HCEC 1CT (cell line): ENCODE measurements at places on chromosomes 5 and 9.

DNA sequence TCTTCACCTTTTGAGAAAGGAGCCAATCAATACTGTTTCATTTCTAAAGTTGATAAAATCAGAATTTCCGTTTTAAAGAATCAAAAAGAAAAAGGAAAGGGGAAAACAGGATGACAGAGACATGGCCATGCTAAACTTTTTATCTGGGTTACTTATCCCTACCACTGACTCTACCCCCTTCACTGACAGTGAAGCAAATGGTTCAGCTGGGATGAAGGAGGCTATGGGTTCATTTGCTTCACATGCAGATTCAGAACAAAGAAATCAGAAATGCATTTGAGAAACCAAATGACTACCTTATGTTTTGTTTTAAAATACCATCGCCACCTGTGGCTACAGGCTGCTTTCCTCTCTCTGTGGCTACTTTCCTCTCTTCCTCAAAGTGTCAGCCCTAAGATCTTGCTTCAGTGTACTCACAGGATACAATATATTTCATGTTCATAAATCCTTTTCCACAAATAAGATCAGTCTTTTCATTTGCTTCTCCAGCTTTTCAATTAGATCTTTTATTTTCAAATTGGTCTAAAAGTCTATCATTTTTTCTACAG, 53.3 kb downstream of the LPAR1 start:
- DNase-seq, result no peak

- no peak for DNase-seq
Observed at GRCh38 chr9:124455820-124456219, 5.6 kb downstream of the ADGRD2 start.

GRCh38 chr5:131496400-131496713, 138.7 kb downstream of the RAPGEF6 start:
- DNase-seq, result no peak

GRCh38 chr5:88826646-88827585, 56.1 kb downstream of the MEF2C start:
- peak; percentile 40 for DNase-seq

DNA sequence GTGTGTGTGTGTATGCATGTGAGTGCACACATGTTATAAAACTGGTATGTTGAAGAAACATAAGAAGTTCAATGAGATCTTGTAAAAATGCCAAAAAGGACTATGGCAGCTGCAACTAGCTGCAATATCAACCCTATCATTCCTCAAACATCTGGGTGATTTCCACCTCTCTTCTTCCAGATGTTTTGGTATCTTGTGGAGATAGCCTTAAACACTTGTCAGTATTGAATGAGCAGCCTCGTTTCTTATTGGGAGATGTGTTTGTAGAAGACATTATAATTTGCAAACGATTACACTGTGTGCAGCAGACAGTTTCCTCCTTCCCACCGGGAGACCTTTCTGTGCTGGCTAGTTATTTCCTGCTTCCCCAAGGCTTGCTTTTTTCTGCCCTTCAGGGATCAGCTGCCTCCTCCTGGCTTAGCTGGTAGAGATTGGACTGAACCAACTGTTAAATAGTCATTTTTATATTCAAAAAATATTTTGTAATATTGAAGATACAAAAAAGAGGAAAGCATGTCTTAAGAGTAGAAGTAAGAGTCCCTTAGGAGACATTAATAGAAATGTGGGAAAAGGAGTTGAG, 168.4 kb upstream of the MPDZ start:
- DNase-seq, result no peak

- DNase-seq, result no peak
Observed at GRCh38 chr5:162990856-162991497, 446.4 kb upstream of the CCNG1 start.

DNA sequence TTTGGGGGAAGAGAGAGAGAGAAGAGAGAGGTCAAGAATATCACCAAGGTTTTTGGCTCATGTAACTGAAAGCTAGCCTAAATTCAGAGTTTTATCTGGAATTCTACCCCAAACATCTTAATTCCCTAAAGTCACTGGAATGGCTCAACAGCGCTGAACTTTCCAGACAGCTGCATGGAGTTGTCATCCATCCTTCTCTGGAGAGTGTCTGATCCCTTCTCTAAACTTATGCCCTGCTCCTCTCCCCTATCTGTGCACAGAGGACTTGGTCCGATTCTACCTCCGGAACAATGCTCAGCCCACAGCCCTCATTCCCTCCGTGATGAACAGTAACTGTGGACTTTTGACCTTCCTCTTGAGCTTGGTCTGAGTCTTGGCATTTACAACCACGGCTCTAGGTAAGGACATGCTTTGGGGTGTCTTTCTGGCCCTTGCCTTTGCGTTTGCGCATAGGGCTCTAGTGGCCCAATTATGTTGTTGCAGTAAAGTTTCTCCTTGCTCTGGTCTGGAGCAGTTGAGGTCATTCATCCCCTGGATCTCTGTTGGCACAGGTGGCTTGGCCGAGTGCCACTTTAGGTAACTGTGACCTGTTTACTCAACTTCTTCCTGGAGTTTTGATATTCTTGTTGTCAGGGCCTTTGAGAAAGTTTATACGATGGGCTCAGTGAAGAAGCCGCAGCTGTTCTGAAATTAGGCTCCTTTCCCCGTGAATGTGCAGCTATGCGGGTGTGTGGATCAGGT, 18.3 kb upstream of the CD180 start:
- DNase-seq, result no peak

DNA sequence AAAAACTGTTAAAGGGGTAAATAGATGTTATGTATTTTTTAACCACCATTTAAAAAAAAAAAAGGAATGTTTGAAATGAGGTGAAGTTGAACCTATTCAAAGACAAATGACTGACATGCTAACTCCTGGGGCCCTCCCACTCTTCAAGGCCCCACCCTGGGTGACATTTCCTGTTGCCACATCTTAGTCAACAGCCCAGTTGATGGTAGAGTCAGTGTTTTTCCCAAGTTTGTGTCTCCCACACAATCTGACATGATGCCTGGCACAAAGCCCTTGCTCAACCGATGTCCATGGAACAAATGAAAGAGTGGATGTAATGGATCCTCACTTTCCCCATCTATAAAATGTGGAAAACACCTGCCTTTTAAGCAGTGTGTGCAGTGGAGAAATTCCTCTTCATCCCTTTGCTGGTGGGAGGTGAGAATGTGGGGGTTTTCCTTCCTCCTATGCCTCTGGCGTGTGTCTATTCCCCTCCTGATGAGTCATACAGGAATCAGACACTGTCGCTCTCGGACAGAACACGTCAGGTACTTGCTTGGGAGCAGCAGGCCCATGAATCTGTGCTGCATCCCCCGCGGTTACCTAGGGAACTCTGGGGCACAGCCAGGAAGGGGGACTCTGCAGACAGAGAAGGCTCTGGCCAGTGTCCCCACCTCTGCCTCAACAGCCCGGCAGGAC, 13.7 kb upstream of the ADRA1B start:
- DNase-seq, result no peak

DNA sequence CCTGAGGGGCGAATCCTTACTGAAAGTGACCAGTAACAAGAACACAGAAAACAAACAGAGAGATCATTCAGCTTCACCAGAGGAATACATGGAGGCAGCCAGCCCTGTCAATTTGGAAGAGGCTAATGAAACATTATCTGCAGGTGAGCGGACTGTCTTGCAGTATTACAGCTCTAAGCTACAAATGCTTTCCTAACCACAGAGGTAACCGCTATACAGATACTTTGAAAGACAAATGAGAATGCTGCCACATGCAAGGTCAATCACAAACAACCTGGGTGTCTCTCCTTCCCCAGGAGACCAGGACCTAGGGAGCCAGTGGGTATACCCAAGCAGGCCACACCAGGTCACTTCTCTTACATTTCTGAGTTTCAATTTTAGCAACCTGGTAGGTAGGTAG, 30.2 kb downstream of the EFNA5 start:
- no peak for DNase-seq

DNA sequence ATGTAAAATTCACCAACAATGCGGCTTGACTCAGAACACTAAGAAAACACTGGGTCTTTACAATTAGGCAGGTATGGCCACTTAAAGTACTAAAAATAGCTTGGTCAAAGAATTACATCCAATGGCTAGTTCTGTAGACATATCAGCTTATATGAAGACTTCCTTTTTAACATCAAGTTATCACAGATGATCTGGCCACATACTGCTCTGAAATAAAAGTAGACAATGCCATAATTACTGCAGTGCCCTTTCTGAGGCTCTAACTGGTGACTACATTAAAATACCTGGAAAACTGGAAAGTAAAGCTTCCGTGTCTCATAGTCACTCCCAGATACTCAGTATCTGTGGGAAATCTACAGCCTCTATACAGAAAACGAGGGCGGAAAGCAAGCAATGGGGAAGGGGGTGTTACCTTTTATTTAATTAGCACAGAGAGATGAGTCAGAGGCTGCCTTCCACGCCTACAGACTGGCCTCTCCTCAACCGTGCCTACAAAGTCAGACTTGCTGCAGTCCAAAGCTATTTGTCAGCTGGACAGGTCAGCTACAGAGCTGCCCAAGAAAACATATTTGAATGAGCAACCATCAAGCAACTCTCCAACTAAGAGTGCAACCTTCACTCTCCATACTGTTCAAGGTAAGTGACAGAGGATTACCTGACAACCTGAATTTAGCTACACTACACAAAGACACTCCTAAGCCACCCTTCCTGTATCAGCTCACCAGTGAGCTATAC, 8.7 kb downstream of the SERINC5 start:
- DNase-seq, result peak; percentile 94

- peak; percentile 19 for DNase-seq
Observed at GRCh38 chr9:108182950-108183381, 672.8 kb downstream of the ACTL7B start.

GRCh38 chr5:9474219-9475002, 71.5 kb downstream of the SEMA5A start:
- no peak for DNase-seq

GRCh38 chr9:71716138-71716909, 52.0 kb downstream of the CEMIP2 start:
- peak; percentile 31 for DNase-seq

- peak; percentile 76 for DNase-seq
Observed at GRCh38 chr5:108818613-108819272, 71.0 kb downstream of the FER start.

DNA sequence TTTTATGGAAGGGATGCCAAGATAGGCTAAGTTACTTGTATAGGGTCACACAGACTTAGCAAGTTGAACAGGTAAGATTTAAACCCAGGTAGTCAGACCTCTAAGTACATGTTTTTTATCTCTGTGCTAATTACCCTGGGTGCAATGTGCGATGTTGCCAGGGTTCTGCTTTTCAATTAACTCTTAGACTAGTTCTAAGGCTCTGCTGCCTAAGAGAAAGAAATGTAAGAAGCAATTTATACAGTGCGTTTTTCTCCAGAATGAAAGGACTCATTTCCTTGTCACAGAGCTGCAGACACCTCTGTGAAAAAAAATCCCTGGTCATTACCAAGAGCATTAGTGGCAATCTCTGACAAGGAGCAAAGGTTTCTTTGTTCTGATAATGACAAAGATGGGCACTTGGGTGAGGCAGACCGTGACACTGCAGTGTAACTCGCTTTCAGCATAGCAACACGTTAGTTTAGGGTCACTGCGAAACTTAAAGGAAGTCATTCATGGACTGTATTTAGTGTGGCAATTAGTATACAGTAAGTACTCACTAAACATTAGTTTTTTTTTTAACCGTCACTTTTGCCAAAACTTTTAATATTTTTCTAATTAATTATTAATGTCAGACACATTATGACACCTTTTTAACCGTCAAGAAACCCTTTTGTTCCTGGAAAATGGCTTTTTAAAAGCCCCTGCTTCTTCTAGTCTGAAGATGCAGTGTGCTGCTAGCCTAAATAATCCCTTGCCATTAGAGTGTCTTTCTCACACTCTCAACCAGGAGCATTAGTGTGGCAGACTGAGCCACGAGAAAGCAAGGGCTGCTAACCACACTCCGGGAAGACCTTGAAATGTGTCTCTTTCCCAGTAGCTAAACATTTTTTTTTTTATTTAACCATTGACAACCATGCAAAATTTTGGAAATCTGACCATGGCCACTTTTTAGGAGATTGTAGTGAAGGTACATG, 520.0 kb upstream of the C9orf72 start:
- no peak for DNase-seq

DNA sequence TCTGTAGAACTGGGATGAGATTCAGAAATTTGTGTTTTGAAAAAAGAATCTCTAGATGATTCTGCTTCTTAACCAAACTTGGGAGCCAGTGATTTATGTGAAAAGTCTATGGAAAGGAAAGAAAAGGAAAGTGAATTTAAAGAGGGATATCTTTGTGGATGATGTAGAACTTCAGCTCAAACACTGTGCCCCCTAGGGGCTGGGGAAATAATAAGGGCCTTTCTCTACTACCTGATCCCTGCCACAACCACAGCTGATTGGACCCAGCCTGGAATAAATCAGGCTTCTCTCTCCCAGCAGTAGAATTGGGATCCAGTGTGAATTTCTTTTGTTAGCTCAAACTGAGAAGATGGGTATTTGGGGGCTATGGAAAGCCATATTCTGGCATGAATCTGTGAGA, 155.0 kb downstream of the PRELID2 start:
- no peak for DNase-seq

DNA sequence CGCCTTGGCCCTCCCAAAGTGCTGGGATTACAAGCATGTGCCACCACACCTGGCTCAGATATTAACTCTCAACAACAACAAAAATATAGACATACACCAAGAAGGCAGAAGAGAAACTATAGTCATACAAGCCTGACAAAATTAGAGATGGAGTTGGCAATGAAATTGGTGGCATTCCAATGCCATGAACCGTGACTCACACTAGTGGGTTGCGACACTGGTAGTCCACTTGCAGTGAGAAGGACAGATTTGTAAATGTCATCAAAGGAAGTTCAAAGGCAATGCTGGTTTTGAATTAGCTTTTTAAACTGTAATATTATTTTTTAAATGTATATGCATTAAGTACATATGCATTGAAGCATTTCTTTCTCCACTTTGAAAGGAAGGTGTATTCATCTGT, 8.5 kb upstream of the DNAJC25 start:
- DNase-seq, result peak; percentile 68

DNA sequence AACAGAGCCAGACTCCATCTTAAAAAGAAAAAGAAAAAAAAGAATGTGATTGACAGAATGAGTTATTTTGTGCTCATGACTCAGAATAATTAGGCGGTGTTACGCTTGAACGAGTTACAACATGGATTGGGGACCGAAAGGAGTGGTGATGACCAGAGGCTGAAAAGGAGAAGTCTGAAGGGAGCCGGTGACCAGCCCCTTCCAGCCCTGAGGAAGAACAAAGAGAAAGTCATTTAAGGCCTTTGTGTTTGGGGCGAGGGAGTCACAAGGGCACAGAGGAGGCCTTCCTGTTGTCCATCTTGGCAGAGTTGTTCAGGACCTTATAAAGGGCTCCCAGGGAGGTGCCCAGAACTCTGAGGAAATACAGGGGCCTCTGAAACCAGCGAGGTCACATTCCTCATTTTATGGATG, 131.6 kb downstream of the GOLPH3 start:
- no peak for DNase-seq

- DNase-seq, result peak; percentile 91
Observed at GRCh38 chr9:6552033-6552432, 93.5 kb downstream of the GLDC start.

DNA sequence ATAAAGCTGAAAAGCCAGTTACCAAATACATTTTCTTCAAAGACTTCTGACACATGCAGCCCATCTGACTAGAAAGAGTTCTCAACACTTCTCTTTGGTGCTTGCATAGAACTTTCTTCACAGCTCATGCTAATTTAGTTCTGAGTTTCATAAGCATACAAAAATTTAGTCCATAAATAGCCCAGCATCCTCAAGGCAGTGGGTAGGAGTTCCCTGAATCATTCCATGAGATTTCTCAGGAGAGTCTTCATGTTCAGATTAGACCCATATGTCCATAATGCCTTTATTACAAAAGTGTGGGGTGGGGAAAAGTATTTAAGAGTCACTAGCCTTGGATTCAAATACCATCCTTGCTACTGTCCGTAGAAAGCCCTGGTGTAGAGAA, 290.2 kb upstream of the RGMB start:
- DNase-seq, result peak; percentile 45

- peak; percentile 62 for DNase-seq
Observed at GRCh38 chr5:9547122-9547947, 1.5 kb upstream of the SEMA5A start.
